ENCODE measurements at places on chromosomes 3 and 15.

- no peak for DNase-seq
Observed at GRCh38 chr15:61155741-61156700, 73.1 kb downstream of the RORA start.

- DNase-seq = no peak
Observed at GRCh38 chr3:74067296-74067695, 442.6 kb upstream of the PDZRN3 start.

GRCh38 chr3:144859161-144859560, 887.5 kb downstream of the DIPK2A start:
- DNase-seq = no peak

GRCh38 chr15:50350621-50351020, 4.4 kb downstream of the GABPB1 start:
- DNase-seq = no peak

DNA sequence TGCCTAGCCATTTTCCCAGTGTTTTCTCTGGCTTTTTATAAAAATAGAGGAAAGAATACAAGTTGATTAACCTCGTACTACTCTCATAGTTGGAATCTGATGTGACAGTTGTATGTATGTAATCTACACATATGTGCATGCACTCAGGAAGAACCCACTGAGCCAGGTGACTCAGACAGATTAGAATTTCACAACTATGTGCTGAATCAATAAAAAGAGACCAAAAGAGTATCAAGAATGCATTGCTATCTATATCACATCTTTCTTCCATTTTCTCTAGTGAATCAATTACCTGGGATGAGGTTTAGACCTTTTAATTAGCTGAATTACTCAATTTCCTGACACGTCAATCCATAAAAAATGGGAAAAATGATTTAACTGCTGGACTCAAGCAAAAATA, 319.3 kb upstream of the ATP10A start:
- DNase-seq = no peak

GRCh38 chr3:151964743-151965142, 91.3 kb downstream of the SUCNR1 start:
- DNase-seq = no peak

GRCh38 chr15:91852741-91853510, 582 bp upstream of the SLCO3A1 start:
- peak; percentile 62 for DNase-seq

DNA sequence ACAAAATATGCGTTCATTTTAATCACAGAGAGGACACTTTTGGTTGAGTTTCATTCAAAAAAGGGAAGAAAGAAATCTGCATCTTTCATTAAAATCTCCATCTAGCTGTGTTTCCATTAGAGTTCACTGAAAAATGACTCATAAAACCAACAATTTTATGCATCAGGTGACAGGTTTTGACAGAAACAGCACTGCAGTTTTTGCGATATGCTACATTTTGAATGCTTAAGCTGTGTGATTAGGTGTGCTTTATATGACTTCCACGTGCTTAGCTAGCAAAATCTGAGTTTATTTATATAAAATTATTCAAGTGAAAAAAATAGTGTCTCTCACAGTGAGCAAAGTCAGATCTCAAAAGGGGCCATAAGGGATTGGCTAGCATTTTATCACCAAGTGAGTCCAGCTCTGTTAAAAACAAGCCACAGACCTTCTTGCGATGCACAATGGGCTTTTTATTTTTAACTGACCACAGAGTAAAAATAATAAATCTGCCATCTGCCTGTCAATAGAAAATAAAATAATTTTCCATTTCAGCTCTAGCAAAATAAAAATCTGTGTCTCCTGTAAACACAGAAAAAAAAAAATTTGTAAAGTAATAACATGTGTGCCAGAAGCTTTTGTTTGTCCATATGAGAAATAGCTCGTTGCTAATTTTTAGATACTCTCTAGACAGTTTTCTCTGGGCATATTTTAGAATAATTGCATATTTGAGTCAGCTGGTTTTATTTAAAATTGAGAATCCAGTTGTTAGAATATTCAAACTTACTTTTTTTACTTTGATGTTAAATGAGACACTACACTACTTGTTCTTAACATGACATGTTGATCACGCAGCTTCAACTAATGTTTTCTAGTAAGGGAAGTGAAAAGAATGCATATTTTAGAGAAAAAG, 409.8 kb downstream of the ROBO2 start:
- DNase-seq = no peak

DNA sequence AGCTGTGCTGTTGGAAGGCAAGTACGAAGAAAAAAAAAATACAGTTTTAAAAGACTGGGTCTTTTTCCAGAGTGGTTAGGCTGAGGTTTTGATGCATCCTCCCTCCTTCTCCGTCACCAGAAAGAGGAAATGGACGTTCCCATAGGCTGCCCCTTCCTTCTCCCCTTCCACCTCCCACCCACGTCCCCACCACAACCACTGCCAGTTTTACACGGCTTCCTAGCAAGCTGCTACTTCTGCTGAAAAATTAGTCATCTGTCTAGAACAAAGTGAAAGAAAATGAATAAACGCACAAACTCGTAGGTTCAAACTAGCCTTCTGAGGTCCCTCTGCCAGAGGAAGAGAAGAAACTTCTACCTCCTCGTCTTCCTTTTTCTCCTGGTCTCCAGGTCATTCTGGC, 71.6 kb upstream of the RPL35A start:
- peak; percentile 78 for DNase-seq

GRCh38 chr15:79887054-79887930, 9.5 kb downstream of the MTHFS start:
- no peak for DNase-seq

- no peak for DNase-seq
Observed at GRCh38 chr3:194100856-194101390, 35.0 kb upstream of the HES1 start.

- DNase-seq = no peak
Observed at GRCh38 chr3:9079676-9080075, 116.4 kb upstream of the RAD18 start.

- DNase-seq = no peak
Observed at GRCh38 chr3:110343376-110343775, 728.2 kb upstream of the NECTIN3 start.

DNA sequence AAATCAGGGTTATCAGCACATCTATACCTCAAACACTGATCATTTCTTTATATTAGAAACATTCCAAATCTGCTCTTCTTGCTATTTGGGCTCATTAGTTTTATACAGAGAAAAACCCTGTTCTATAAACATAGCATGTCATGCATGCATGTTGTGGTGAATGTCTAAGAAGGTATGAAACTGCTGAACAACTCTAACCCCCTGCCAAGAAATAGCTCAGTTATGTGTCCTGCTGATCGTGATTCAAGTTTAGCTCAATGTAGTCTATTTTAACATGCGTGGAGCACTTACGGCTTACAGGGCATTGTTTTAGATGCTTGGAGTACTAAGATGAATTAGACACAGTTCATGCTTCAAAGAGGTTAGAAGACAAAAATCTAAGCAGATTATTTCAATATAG, 35.8 kb downstream of the MYH15 start:
- no peak for DNase-seq

DNA sequence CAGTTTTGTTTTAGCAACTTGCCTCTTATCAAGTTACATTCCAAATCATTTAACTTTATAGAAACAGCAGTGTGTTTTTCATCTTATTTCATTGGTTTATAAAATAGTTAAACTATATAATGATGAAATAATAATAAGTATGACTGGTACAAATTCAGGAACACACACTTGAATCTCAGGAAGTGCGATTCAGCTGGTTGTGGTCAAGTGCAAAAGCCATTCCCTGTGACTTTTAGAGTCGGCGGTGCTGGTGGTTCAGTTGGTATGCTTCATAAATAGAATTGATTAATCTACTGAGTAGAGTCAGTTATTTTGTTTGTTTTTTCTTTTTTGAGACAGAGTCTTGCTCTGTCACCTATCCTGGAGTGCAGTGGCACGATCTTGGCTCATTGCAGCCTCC, 22.7 kb downstream of the SACM1L start:
- no peak for DNase-seq

GRCh38 chr3:106963442-106963841, 413.8 kb upstream of the CCDC54 start:
- DNase-seq = no peak

DNA sequence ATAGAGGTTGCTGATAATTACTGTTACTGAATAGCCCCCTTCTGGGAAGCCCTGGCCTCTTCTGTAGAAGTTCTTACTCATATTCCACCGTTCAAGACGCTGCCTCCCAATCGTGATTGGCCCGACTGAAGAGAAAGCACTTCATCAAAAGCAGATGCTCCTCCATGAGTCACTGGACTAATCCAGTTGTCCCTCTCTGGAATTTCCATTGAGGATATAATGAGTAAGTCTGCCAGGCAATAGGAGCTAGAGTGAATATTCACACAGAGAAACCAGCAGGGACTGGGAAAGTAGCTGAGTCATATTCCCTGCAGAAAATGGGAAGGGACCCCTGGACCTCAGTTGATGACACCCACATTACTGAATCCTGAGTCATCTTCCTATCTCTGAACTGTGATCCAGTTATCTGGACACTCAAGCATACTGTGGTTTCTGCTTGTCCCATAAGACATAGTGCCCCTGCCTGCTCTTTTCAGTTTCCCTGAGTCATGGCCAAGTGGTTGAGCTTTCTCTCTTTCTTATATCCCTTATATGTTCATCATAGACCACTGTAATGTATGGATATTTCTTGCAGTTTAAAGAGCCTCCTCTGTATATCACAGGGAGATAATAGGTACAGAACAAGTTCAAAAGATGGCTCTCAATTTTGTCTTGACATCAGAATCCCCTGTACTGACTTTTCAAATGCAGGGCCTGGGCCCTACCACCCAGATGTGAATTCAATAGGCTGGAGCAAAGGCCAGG, 151.2 kb upstream of the CDIN1 start:
- no peak for DNase-seq

DNA sequence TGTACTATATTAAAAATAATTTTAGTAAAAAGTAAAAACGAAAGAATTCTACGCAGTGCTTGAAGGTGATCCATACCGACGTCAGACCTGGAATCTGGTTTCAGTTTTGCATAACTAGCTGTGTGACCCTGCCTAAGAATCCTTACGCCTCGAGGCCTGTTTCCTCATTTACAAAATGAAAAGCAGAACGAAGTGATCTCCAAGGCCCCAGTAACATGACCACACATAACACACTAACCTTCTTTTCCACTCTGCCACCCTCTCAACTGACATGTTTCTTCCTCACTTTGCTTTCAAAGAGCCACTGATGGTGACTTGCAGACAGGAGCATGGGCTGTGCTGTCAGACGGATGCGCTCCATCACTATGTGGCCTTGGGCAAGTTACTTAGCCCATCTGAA, 4.8 kb downstream of the MESD start:
- no peak for DNase-seq

- DNase-seq = no peak
Observed at GRCh38 chr15:69535101-69535638, 82.6 kb downstream of the RPLP1 start.

GRCh38 chr15:89408372-89409183, 74.0 kb upstream of the POLG start:
- DNase-seq = no peak

DNA sequence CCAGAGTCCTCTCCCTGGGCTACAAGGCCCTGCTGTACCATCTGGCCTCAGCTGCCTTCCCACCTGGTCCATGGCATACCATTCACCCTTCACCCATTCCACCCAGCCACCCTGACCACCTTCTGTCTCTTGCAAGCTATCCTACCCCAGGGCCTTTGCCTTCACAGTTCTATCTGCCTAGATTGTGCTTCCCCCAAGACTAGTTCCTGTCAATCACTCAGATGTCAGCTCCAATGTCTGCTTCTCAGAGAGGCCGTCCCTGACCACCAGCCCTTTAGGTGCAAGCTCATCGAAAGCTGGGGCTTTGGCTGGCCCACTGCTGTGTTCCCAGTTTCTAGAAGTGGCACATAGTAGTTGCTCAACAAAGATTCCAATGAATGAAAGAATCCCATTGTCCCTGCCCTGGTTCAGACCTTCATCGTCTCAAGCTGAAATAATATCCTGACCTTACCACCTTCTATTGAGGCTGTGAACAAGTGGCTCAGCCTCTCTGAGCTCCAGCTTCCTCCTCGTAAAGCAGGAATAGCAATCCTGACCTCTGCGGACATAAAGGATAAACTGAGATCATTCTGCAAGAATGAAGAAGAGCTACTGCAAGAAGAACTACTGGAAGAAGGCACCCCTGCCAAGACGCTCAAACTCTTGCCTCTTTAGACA, 15.8 kb downstream of the EFCAB12 start:
- DNase-seq = no peak

GRCh38 chr3:175672119-175672689, 813.1 kb downstream of the NAALADL2 start:
- DNase-seq = no peak

DNA sequence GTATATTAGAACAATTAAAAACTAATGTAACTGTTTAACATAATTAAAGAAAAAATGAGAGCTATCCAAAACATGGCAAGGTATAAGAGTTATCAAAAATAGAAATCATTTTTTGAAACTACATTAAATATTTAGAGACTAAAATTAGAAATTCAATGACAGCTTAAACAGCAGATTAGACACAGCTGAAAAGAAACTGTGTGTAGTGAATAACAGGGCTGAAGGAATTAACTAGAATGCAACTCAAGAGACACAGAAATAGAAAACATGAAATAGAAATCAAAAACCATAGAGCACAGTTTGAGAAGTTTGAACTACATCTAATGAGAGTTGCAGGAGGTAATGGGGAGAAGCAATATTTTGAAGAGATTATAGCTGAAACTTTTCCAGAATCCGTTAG, 59.9 kb upstream of the FBN1 start:
- DNase-seq = no peak

GRCh38 chr15:29968099-29968894, 114.5 kb upstream of the GOLGA8J start:
- DNase-seq = no peak

DNA sequence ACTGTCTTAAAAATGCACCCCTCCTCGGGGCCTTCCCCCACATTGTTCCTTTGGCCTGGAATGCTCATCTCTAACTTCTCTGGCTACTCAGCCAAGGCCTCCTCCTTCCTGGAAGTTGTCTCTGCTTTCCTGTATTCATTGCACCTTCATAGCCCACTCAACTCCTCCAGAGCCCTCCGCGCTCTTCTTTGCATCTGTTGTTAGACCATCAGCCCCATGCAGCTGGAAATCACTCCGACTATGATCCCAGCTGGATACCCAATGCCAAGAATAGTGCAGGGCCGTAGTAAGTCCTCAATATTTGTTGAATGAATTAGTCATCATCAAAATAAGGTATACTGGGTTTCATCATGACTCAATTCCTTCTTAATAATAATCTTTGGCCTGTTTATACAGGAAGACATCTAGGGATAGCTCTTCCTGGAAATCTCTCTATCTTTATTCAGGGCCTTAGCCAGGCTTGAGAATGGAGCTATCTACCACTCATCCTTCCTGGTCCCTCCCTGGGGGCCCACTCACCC, 112.7 kb downstream of the SYNPR start:
- DNase-seq = no peak

GRCh38 chr3:95894820-95895219, 919.6 kb upstream of the EPHA6 start:
- DNase-seq = no peak

GRCh38 chr3:37787153-37787867, 74.4 kb upstream of the CTDSPL start:
- DNase-seq = no peak

GRCh38 chr3:116920826-116921610, 211.4 kb downstream of the TUSC7 start:
- no peak for DNase-seq

- DNase-seq = peak; percentile 36
Observed at GRCh38 chr15:82663186-82663600, 16.0 kb upstream of the CPEB1 start.

GRCh38 chr15:96316953-96317629, 13.4 kb upstream of the NR2F2 start:
- DNase-seq = no peak
